ENCODE measurements at places on chromosomes 6 and 20. TPM values are rescaled to one million over a fixed set of nuclear protein-coding genes. Genes with fewer than 3 reads are reported as not detected.
A peak's percentile ranks its signal among the peaks of the same experiment; 100 is the strongest.

The LHFPL5 gene
- total RNA-seq, result not detected

The TBXT gene
- total RNA-seq, result not detected

The KIAA0408 gene
- 2.7 TPM for total RNA-seq

The C6orf15 gene
- total RNA-seq, result not detected

- H3K27ac ChIP-seq, result no peak overlapping the region
- peaks cover 15% of the 10 kb centered on the region for H3K4me1 ChIP-seq
- no peaks in the 10 kb centered on the region for H3K36me3 ChIP-seq
- H3K27me3 ChIP-seq, result no peaks in the 10 kb centered on the region
Observed at GRCh38 chr6:14089224-14089623, 28.3 kb upstream of the CD83 start.

GRCh38 chr6:146341493-146342230 lies 202.0 kb upstream of the RAB32 start:
- no peaks in the 10 kb centered on the region for H3K4me1 ChIP-seq
- no peaks in the 10 kb centered on the region for H3K27me3 ChIP-seq
- no peak overlapping the region for H3K4me3 ChIP-seq
- H3K27ac ChIP-seq, result no peak overlapping the region
- DNase-seq, result no peak

DNA sequence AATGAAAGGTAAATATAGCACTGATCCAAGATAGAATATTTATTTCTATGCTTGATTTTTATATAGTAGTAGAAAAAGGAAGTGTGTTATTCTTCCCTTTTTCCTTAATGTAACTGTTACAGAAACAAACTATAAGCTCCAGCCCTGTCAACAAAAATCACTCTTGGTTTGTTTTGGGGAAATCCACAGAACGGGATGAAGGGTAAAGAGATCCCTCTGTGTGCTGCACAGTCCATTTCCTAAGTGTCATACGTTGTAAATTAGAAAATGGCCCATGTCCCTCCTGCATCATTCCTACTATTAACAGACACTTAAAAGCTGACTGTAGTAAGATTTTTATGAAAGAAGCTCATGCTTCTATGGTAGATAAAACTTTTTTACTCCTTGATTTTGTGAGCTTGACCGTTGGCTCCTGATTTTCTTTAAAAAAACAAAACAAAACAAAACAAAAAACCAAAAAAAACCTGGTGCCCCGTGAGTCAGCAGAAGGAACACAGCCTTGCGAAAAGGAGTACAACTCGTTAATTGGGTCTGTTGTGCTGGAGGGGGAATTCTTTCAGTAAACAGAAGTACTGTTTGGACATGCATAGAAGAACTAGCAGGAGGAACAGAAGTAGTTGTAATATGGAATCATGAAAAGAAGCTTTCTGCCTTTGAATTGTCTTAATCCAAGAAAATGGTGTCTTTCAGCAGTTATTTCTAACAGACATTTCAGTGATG lies 67.5 kb downstream of the RTN4IP1 start:
- H3K27ac ChIP-seq, result peak overlapping the region; percentile 29
- peaks cover 40% of the 10 kb centered on the region for H3K4me1 ChIP-seq
- DNase-seq, result no peak
- H3K27me3 ChIP-seq, result no peaks in the 10 kb centered on the region

DNA sequence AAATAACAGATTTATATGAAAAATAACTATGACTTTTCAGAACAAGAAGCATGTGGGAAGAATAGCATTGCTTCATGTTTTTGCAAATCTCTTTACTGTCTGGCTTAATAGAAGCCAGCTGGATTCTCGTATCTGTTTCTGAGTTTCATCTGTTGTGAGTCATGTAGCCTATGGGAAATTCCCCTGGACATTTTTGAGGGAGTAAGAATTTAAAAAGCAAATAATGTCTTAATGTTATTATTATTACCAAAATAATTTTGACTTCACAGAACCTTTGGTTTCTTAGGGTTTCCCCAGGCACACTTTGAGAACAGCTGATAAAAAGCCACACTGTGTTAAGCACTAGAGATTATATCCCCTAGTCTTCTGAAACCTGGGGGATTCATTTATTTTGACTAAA lies 75.8 kb downstream of the SYCP2L start:
- H3K27me3 ChIP-seq, result no peaks in the 10 kb centered on the region
- no peak overlapping the region for H3K27ac ChIP-seq
- DNase-seq, result no peak
- H3K4me3 ChIP-seq, result no peak overlapping the region

- peaks cover 23% of the 10 kb centered on the region for H3K27me3 ChIP-seq
- no peak overlapping the region for H3K27ac ChIP-seq
- no peaks in the 10 kb centered on the region for H3K36me3 ChIP-seq
- no peak for DNase-seq
- H3K4me3 ChIP-seq, result peak overlapping the region; percentile 75
- peaks cover 11% of the 10 kb centered on the region for H3K4me1 ChIP-seq
Observed at GRCh38 chr6:151242420-151242861, 2.7 kb downstream of the AKAP12 start.

- peaks cover 54% of the 10 kb centered on the region for H3K27me3 ChIP-seq
- no peak overlapping the region for H3K27ac ChIP-seq
- no peaks in the 10 kb centered on the region for H3K36me3 ChIP-seq
Observed at GRCh38 chr20:45097485-45098102, 3.3 kb downstream of the KCNS1 start.

GRCh38 chr6:104226790-104227446 lies 632.8 kb downstream of the HACE1 start:
- H3K36me3 ChIP-seq, result no peaks in the 10 kb centered on the region
- peak overlapping the region; percentile 30 for H3K27ac ChIP-seq
- H3K27me3 ChIP-seq, result no peaks in the 10 kb centered on the region
- no peak for DNase-seq
- H3K4me1 ChIP-seq, result no peaks in the 10 kb centered on the region
- no peak overlapping the region for H3K4me3 ChIP-seq

GRCh38 chr6:32271429-32271828 lies 47.6 kb upstream of the NOTCH4 start:
- H3K27ac ChIP-seq, result peak overlapping the region; percentile 80
- no peaks in the 10 kb centered on the region for H3K36me3 ChIP-seq
- DNase-seq, result no peak
- H3K4me1 ChIP-seq, result no peaks in the 10 kb centered on the region
- H3K4me3 ChIP-seq, result no peak overlapping the region

- no peak overlapping the region for H3K4me3 ChIP-seq
- H3K27me3 ChIP-seq, result no peaks in the 10 kb centered on the region
- no peaks in the 10 kb centered on the region for H3K4me1 ChIP-seq
- peaks cover 3% of the 10 kb centered on the region for H3K36me3 ChIP-seq
- no peak overlapping the region for H3K27ac ChIP-seq
- no peak for DNase-seq
Observed at GRCh38 chr6:109079981-109080380, 14.7 kb downstream of the SESN1 start.

DNA sequence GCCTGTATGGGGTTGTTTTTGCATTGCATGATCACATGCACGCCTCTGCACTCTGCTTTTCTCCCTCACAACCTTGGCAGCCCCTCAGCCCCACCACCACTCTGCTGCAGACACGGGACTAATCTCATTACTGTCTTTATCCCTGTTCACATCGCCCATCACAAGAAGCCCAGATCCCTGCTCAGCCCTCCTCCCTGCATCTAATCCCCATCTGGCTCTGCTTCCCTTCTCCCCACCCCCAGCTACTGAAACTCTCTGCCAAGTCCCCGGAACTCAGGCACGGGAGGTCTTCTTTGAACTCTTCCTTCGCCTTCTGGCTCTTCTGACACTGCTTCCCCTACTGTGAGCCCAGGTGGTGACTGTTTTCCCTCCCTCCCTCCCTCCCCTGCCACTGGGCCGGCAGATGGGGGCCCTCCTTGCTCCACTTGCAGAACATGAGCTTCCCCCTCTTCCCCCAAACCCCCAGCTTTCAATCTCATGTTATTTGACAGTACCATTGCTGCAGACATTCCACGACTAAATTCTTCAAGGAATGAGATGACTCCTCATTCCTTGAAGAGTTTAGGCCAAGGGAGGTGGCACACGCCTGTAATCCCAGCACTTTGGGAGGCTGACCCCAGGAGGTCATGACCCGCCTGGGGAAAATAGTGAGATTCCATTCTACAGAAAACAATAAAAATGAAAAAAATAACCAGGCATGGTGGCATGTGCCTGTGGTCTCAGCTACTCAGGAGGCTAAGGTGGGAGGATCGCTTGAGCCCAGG lies 21.9 kb upstream of the TULP1 start:
- no peaks in the 10 kb centered on the region for H3K4me1 ChIP-seq
- no peaks in the 10 kb centered on the region for H3K36me3 ChIP-seq
- no peaks in the 10 kb centered on the region for H3K27me3 ChIP-seq
- DNase-seq, result no peak
- no peak overlapping the region for H3K4me3 ChIP-seq
